ENCODE measurements at places on chromosomes 2 and 18.

GRCh38 chr2:18950361-18950851 lies 361.0 kb upstream of the NT5C1B start:
- DNase-seq, result no peak

- DNase-seq, result no peak
Measured at GRCh38 chr2:176960736-176961520, 251.7 kb upstream of the HNRNPA3 start.

- DNase-seq, result no peak
Measured at GRCh38 chr2:231646476-231646875, 53.8 kb downstream of the TEX44 start.

DNA sequence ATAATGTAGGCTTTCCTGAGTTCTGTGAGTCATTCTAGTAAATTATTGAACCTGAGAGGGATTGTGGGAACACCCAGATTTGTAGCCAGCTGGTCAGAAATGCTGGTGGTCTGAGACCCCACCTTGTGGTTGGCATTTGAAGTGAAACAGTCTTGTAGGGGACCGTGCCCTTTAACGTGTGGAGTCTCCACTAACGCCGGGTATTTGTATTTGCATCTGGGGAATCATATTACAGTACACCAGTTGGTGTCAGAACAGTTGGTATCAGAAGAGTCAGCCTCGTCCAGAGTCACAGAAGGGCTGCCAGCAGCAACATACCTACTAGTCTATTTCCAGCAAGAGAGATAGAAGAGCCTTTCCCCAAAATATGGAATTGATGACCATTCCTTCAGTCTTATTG lies 38.3 kb upstream of the PTPN4 start:
- no peak for DNase-seq

Measured in stimulated activated CD8-positive, alpha-beta memory T cell treated with anti-CD3 and anti-CD28 coated beads, Interleukin-4, amount 100 ng/mL, for 4 hours (primary cell).